Activated CD4-positive, alpha-beta T cell treated with anti-CD3 and anti-CD28 coated beads for 48 hours (primary cell): ENCODE measurements at places on chromosomes 6 and 20.

DNA sequence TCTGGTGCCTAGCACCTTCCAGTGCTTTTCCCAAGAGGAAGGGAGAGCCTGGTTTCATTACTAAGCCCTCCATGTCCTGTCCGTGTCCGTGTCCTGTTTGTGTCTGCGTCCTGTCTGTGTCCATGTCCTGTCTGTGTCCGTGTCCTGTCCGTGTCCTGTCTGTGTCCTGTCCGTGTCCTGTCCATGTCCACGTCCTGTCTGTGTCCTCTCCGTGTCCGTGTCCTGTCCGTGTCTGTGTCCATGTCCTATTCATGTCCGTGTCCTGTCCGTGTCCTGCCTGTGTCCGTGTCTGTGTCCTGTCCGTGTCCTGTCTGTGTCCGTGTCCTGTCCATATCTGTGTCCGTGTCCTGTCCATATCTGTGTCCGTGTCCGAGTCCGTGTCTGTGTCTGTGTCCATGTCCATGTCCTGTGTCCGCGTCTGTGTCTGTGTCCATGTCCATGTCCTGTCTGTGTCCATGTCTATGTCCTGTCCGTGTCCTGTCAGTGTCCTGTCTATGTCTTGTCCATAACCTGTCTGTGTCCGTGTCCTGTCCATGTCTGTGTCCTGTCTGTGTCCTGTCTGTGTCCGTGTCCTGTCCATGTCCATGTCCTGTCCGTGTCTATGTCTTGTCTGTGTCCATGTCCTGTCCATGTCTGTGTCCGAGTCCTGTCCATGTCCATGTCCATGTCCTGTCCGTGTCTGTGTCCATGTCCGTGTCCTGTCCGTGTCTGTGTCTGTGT is 54.4 kb upstream of the BHLHE23 start:
- DNase-seq, result no peak

DNA sequence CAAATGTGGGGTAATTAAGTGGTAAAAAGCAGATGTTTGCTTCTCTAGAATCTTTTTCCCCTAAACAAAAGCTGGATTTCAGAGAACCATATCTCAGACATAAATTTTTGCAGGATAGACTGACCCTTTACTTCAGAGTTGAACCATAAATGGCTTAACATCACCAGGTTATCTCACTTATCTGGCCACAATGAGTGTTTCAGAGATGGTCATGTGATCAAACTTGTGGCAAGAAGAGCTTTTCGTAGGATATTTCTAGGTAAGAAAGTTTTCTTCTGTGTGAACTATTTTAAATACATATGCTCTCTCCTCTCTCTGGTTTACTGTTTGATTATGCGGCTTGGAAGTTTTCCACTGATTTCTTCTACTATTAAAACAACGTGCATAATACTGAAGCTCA is 270.2 kb upstream of the TFAP2D start:
- no peak for DNase-seq

- no peak for DNase-seq
Observed at GRCh38 chr20:63462244-63462643, 10.2 kb downstream of the KCNQ2 start.

DNA sequence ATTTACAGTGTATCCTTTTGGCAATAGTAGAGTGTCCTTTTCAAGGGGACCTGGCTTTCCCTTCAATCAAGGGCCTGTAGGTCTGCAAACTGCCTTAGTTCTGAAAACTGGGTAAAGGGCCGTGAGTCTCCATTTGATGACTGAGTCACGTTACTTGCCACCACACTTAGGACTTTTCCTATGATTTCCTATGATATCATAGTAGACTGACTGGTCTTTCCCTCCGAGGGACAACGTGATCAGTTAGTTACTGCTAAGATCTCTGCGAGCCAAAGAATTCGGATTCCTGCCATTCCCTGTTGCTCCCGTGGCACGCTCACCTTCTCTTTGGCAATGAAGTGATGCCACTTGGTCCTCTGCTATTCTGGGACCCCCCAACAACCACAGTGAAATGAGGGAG is 8.4 kb downstream of the ZNF831 start:
- no peak for DNase-seq

DNA sequence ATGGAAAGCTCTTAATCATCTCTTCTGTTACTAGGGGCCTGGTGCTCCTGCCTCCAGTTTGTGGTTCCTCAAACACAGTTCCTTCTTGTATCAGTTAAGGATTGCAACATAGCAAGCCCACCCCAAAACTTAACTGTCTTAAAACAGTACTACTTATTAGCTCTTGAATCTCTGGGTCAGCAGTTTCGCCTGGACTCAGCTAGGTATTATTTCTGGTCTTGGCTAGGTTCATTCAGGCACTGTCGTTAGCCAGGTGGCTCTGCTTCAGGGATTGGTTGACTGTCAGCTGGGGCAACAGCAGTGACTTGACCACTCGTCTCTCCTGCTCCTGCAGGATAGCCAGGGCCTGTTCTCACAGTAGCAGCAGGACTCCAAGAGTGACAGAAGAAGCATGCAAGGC is 30.0 kb upstream of the RALY start:
- DNase-seq, result no peak
